ENCODE measurements at places on chromosomes 16 and 17.

DNA sequence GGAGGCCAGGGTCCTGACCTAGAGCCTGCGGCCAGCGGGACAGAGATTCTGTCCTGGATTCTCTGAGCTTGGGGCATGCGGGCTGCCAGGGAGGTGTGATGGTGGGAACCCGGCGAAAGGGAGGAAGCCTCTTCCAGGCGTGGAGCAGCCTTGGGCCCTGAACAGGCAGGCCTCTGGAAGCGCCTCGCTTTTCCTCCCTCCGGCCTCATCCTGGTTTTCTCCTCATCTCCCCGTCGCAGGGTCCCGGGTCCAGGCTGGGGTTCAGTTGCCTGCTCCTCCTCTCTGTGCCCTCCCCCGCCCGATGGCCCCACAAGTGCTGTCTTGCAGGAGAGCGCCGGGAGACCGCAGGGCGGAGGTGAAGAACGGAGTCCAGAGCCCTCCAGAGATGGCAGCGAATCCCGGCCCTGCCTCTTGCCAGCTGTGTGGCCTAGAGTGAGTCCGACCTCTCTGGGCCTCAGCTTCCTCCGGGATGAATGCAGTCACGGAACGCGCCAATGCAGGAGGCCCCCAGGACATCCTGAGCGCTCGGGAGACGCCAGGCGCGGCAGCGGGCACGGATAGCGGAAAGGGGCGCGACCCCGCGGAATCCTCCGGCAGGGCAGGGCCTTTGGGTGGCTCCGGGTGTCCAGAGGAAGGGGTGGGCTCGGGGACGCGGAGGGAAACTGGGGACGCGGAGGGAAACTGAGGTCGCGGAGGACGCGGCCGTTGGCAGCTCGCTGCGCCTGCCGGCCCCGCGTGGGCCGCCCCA is 553 bp upstream of the RAB11FIP4 start:
- DNase-seq = no peak

DNA sequence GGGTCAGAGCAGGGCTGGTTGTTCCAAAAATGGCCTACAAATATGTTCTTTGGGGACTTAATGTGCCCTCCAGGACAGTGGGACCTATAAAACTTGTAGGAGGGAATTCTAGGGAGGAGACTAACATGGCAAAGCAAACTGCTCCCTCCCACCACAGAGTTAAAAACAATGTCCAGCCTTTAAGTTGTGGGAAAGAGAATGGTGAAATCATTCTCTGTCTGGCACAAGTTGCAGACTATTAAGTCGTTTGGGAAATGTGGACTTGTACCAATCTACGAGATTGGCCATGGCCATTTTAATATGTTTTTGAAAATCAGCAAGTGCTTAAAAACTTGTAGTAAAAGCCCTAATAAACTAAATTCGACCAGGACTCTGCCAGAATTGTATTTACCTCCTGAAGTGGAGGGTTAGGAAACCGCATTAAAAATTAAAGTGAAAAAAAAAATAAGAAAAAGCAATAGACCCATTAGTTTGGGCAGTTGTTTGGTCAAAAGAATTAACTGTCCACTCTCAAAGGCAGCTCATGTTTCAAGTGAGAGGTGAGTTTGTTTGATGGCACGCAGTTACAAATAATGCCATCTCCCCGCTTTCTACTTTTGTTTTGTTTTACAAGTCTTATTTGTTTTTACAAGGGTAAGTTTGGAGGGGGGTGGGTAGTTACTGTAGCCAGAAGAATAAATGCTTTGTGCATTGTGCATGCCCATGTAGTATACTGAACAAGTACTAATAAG is 32.4 kb downstream of the ANKFN1 start:
- DNase-seq = no peak

DNA sequence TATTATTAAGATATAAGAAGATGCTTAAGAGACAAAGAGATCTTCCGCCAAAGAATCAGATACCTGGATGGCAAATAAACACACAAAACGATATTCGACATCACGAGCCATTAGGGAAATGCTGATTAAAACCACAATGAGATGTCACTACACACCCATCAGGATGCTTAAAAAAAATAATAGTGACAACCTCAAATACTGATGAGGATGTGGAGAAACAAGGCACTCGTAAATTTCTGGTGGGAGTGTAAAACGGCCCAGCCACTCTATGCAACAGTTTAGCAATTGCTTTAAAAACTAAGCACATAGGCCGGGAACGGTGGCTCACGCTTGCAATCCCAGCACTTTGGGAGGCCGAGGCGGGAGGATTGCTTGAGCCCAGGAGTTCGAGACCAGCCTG is 39.4 kb downstream of the TBC1D16 start:
- no peak for DNase-seq

GRCh38 chr16:16028311-16028999 is 79.0 kb downstream of the ABCC1 start:
- DNase-seq = no peak

GRCh38 chr17:81524865-81525159 is 3.4 kb upstream of the FSCN2 start:
- no peak for DNase-seq

- no peak for DNase-seq
Measured at GRCh38 chr17:77308861-77309726, 168.3 kb downstream of the SEC14L1 start.

DNA sequence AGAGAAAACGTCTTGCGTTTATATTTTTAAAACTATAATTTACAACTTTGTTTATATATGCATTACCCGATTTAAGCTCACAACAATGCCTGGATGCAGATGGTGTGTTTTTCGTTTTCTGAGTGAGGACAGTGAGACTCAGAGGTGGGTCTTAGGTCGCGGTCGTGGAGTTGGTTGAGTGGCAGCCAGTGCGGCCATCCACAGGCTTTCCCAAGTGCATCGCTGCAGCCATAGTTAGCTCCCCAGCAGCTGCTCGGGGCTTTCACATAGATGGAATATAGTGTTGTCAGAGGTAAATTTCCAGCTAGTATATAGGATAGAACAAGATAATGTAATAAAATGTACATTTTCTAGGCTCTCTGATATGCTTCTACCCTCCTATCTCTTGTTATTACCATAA is 417.8 kb downstream of the CDH13 start:
- no peak for DNase-seq

- DNase-seq = no peak
Measured at GRCh38 chr16:73046202-73046848, 1.6 kb downstream of the ZFHX3 start.

- no peak for DNase-seq
Measured at GRCh38 chr17:19709841-19710240, 6.5 kb downstream of the SLC47A2 start.

- DNase-seq = no peak
Measured at GRCh38 chr16:381789-382717, at the start of gene PGAP6. TSS of gene PGAP6 (minus strand) at chr16:381978. CDS start at chr16:381821, 157 bp downstream.

DNA sequence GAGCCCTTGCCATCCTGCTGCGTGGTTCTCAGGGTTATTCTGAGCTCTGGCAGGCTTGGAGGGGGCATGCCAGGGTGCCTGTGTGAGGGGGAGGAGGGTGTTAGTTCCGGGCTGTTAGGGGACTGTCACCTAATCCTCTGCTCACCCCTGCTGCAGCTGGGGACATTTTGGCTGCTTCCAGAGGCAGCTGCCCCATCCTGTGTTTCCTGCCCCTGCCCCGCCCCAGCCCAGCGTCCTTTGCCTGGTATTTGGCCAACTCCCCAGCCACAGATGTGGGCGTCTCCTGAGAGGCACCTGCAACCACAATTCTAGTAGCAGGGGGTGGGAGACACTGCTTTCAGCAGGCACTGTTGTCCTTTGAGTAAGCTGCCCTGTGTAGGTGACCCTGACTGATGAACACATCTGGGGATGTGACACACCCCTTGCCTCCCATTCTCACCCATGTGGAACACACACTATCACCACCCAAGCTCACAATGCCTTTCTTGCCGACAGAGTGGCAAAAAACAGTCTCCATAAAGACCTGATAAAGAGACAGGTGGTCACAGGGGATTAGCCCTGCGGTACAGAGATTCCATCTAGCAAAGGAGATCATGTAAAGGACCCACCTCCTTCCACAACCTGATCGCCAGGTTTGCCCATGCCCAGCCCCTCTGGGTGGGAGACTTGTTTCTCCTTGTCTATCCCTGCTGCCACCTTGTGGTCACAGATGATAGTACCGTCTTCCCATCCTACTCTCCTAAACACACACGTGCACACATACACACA is at the start of gene CHRNE:
Gene CHRNE, minus strand, starts transcription at position 48 of the 768 bp plus-strand sequence. Its CDS starts 35 bp downstream, at position 13.
- DNase-seq = peak; percentile 49

GRCh38 chr17:4467287-4467686 is 31.4 kb upstream of the SPNS2 start:
- no peak for DNase-seq

- DNase-seq = no peak
Measured at GRCh38 chr16:17877821-17878360, 407.1 kb upstream of the XYLT1 start.

DNA sequence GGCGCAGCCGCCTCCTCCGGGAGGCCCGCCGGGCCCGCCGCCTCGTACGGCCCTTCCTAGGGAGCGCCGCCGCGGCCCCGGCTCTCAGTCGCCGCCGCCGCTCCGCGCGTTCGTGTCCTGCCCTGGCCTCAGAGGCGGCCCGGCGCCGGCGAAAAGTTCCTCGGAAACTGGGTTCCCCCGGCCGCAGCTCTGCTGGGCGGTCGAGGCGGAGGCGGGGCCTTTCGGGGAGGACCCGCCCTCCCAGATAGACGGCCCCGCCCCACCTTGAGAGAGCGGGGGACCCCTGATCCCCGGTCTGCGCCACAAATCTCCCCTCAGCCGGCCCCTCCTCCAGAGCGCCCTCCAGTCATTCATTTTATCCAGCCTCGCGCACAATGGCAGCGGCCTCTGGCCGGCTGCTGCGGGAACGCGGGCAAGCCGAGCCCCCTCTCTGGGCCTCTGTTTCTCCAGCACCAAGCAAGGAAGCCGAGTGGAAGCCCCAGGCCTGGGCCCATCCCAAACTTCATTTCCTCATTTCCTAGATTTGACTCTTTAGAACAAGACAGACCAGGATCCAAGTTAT is at the start of gene SREBF1:
Gene SREBF1, minus strand, starts transcription at position 169 of the 562 bp plus-strand sequence. CDS start 169 bp downstream, outside the sequence.
- peak; percentile 46 for DNase-seq

- no peak for DNase-seq
Measured at GRCh38 chr17:80414508-80414802, 512 bp upstream of the ENDOV start.

DNA sequence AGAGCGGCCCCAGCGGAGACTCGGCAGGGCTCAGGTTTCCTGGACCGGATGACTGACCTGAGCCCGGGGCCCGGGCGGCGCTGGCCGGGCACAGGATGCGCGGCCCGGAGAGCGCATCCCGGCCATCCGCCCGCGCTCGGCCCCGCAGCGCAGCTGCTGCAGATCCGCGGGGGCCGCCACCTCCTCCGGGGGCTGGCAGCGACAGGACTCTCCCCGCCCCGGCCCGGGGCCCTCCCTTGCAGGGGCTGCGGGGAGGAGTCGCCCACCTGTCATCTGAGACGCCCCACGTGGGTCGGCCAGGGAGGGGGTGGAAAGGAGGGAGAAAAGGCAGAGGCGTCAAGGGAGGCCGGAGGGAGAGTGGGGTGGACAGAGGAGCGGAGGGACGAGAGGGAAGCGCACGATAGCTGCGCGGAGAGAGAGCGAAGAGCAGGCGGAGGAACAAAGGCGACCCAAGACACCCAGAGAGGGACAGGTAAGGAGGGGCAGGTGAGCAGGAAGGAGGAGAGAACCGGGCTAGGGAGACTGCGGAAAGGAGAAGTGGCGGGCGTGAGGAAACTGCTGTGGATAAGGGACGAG is 471 bp upstream of the PRKAR1A start:
- no peak for DNase-seq

DNA sequence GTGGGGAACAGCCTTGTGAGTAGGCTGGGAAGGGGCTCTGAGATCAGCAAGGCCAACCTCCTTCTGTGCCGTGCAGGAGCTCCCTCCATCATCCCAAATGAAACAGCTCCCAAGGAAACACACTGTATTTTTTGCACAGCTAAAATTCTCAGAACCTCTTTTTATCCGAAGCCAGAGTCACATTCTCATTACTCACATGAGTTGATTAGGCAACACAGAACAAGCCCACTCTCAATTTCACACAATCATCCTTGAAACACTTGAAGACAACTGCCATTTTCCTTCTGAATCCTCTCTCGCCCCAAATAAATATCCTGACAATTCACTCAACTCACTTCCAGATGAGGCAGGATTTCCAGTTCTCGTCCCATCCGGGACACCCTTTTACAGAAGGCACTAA is 66.1 kb downstream of the MYO18A start:
- no peak for DNase-seq

- DNase-seq = no peak
Measured at GRCh38 chr17:58046239-58047094, 36.8 kb upstream of the DYNLL2 start.

DNA sequence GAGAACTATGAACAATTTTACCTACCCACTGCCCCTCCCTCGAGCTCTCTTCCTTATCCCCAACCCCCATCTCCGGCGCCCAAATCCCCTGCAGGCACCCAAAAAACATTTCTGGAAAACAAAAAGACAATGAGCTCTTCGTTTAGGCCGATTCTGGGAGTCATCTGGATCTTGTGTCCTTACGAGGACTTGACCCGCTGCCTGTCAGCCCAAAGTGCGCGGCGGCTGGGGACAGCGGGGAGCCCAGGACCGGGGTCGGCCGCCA is 524 bp downstream of the STRADA start:
- DNase-seq = no peak

GRCh38 chr17:64171041-64171440 is 41.1 kb upstream of the ERN1 start:
- no peak for DNase-seq

GRCh38 chr17:82892899-82893565 is 53.2 kb upstream of the ZNF750 start:
- no peak for DNase-seq

DNA sequence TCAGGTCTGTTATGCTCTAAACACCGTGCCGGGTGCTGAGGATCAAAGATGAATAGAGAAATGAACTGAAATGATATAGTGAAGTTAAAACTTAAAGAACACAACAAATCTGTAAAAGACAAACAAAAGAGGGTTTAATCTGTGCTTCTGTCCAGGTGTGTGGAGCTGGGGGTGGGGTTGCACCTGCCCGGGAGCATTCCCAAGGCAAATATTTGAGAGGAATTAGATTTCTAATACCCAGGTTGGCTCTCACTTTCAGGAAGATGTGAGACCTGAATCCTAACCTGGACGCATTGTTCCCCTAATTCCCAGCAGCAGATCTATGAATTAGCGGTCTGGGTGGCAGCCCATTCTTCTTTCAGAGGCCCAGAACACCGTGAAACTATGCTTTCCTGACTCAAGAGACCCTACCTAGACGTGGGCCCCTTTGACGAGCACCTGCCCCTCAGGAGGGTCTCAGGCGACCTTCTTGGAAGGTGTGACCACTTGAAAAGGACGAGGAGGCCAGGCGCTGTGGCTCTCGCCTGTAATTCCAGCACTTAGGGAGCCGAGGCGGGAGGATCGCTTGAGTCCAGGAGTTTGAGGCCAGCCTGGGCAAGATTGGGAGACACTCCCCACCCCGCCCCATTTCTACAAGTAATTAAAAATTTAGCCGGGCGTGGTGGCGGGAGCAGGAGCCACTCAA is 677 bp upstream of the RANGRF start:
- DNase-seq = no peak

DNA sequence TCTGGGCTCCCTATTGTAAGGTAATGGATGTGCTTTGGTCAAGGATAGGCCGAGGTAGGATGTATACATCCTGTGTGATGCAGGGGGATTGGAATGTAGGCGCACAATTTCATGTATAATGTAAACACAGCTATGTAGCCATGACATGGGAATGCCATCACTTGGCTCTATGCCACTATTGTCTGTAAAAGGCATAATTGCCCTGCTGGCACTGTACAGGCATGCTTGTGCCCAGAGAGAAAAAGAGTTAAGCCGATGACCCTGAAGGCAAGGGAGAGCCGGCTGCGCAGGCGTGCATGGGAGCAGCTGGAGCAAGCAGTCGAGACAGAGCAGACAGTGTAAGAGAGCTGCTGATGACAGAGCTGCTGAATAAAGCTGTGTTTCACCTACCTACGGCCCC is 212.5 kb upstream of the CPHXL start:
- DNase-seq = no peak
